ENCODE measurements at places on chromosomes 5 and 9.

GRCh38 chr5:31133488-31133887 is 60.0 kb upstream of the CDH6 start:
- DNase-seq, result no peak

DNA sequence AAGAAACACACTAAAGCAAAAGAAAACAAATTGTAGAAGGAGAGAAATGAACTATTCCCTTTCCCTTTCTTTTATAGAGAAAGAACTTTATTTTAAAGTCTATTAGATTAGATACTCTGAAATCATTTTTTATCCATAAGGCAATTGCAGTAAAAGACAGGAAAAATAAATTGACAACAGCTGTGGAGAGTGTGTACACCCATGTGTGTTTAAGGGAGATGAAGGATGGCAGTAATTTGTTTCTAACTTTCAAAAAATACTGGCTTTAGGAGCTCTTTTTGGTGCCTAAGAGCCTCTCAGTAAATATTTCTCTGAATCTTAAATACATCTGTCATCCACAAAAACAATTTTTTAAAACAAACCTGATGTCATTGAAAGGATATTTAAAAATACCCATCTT is 18.3 kb upstream of the ARL14EPL start:
- DNase-seq, result no peak

DNA sequence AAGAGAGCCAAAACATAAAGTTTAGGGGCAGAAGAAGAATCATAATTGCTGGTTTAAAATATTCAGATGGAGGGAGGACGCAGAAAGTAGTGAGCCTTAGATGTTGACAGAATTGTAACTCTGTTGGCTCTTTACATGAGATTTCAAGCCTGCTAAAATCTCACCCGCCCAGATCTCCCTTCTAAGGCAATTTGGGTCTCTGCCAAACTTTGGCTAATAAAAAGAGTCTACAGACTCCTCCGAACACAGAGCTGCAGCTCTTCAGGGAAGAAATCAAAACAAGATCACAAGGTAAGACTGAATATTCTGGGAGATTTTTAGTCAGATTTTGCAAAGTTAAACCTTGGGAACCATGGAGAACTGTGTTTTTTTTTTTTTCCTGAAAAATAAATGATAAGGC is at the start of gene IL33:
IL33 (plus strand) TSS at position 246 of the 400 bp plus-strand sequence. CDS start 25,888 bp downstream, outside the sequence.
- no peak for DNase-seq

GRCh38 chr5:66617226-66617861 is 21.2 kb downstream of the MAST4 start:
- no peak for DNase-seq

DNA sequence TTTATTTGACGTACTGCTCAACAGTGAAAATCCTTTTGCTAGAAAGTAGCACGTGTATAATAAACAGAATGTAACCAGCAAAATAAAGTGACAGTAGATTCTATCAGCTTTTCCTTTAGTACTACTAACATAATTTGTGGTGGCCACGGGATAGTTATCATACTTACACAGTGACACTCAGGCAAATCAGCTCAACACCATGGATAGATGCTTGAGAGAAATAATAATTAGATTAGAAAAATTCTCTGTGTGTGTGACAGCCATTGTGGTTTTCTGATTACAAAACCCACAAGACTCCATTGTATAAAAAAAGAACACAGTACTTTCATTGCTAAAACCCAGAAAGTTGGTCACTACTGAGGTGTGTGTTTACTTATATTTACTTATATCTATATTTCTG is 101.1 kb downstream of the MUSK start:
- peak; percentile 52 for DNase-seq

- DNase-seq, result no peak
These were observed 1.5 kb upstream of the PHF19 start for GRCh38 chr9:120878188-120879130.

DNA sequence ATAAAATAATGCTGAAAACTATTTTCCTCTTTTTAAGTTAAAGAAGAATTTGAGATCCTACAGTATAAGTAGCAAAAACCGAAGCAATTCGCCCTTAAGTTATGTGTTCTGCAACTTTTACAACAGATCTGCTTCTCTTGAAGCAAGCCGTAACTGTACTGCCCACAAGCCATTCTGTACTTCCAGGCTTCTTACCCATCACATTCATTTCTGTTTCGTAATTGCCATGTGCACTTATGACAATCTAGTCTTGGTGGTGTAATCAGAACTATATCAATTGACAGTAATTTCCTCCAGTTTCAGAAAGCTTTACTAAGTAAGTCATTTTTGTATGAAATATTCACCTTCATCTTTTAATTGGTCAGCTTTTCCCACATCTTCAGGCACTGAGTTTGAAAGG is 13.8 kb downstream of the SGTB start:
- no peak for DNase-seq

GRCh38 chr5:151213803-151214613 is 9.9 kb downstream of the CCDC69 start:
- no peak for DNase-seq

GRCh38 chr5:146703499-146703898 is 175.1 kb downstream of the PPP2R2B start:
- DNase-seq, result no peak

GRCh38 chr9:89923961-89924504 is 319.2 kb downstream of the GADD45G start:
- no peak for DNase-seq

DNA sequence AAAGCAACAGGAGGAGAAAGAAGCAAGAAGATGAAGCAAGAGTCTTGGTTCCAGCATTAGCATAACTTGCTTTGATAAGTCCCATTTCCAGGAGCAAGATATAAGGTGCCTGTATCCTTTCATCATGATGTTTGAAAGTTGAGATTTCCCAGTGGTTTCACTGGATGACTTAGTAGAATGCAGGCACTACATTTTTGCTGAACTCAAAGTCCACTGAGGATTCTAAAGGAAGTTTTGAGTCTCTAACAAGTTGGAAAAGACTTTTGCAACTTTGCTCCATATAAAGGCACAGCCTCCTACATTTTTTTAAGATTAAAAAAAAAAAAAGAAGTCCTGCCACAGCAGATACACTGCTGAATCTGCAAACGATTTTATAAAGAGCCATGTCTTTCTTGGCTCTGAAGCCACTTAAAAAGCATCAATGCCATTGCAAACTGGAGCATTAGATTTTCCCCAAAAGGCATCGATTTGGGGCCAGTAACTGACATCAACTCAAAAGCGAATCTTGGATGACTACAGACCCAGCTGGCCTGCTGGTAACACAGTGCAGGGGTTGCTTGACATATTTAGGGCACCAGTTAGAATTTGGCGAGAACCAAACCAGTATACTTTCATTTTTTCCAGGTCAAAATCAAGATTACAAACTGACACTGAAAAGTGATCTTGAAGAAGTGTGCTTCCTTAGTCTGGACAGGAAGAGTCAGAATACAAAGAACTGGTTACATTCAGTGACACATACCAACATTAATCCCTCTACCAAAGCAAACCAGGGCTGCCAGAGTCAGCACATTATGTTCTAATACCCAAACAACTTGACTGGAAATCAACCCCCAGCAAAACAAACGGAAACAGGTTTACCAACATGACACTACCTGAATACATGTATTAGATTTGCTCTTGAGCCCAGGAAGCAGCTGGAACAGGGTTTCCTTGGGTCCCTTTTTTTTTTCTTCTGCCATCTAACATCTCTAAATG is 39.1 kb upstream of the KCNV2 start:
- DNase-seq, result no peak

- DNase-seq, result no peak
These were observed 95.0 kb downstream of the PCSK5 start for GRCh38 chr9:75985515-75985914.

DNA sequence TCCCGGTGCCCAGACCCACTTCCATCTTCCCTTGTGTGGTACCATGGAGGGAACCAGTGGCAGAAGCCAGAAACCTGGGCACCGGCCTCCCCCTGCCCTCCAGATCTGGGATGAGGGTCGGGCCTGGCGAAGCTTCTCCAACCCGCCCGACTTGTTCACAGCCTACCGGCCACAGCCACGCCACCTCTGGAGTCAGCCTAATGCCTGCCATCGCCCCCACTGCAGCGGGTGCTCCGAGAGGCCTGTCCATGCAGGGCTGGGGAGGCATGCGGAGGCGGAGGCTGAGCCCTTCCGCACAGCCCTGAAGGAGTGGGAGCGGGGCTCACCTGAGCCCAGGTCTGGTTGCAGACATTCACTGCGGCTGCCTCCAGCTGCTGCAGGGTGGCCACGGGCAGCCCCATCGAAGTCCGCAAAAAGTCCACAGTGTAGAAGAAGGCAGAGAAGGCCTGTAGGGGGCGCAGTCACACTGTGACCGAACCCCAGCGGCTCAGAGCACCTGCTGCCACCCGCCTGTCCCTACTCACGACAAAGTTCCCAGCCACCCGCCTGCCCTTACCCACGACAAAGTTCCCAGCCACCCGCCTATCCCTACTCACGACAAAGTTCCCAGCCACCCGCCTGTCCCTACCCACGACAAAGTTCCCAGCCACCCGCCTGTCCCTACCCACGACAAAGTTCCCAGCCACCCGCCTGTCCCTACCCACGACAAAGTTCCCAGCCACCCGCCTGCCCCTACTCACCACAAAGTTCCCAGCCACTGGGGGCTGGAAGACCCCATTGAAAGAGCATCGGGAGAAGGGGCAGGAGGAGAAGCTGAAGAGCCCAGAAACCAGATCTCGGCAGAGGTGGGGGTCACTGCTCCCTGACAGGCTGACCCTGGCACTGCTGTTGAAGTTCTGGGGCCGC is 3.8 kb upstream of the NPDC1 start:
- no peak for DNase-seq

DNA sequence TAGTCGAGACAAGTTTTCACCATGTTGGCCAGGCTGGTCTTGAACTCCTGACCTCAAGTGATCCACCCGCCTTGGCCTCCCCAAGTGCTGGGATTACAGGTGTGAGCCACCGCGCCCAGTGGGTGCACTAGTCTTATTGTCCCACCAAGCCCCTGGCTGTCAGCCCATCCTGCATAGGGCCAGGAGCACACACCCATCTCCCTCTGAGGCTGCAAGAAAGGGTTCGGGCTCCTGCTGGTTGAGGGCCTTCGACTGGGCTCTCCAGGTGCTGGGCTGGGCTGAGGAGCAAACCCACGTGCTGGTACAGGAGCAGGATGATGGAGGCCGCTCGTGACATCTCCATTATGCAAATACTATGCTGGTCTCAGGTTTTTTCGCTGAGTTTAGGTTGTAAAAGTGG is 25.1 kb upstream of the RNF130 start:
- no peak for DNase-seq

GRCh38 chr9:2720179-2720654 is 2.9 kb downstream of the KCNV2 start:
- DNase-seq, result no peak

GRCh38 chr9:126240835-126241234 is 85.8 kb upstream of the MVB12B start:
- DNase-seq, result no peak

GRCh38 chr9:129881547-129882324 is 46.5 kb downstream of the USP20 start:
- no peak for DNase-seq

DNA sequence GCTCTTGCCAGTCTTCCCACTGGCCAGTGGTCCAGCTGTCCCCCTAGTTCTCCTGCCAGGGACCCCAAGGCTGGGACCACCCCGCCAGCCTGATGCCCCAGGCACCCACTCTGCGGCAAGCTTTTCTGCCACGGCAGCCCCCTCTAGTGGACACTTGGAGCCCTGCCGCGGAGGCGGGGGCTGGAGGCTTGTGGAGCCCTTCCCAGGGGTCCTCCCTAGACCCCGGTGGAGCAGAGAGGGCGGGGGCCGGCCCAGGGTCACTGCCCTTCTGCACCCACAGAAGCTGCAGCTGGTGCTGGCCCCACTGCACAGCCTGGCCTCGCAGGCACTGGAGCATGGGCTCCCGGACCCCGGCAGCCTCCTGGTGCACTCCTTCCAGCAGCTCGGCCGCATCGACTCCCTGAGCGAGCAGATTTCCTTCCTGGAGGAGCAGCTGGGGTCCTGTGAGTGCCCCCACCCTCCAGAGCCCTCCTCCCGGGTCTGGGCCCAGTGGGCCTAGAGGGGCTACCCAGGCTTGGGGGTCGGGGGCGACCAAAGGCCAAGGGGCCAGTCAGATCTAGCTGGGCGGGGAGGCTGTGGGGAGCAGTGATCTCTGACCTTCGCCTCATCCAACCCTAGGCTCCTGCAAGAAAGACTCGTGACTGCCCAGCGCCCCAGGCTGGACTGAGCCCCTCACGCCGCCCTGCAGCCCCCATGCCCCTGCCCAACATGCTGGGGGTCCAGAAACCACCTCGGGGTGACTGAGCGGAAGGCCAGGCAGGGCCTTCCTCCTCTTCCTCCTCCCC is 9.1 kb downstream of the EGFL7 start:
- DNase-seq, result no peak

DNA sequence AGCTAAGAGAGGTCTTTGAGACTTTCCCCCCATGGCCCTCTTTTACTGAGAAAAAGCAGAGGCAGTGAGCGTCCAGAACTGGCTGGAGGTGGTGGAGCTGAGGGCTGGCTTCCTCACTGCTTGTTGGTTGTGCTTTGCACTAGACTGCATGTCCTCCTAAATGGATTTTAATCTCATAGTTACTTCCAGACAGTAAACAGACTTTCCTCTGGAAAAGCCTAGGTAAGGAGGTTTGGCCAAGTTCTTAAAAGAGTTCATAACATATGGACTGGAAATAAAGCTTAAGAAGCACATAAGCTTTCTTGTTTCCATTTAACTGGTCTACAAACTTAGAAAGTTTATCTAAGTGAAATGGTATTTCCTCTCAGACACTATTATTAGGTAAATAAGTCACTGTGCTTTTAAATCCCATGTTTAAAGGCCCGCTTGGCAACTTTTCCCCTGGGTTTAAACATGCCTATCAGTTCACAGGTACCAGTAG is 2.0 kb downstream of the ASPN start:
- DNase-seq, result no peak

GRCh38 chr9:84811072-84811750 is 141.7 kb downstream of the NTRK2 start:
- DNase-seq, result no peak

GRCh38 chr5:143245929-143246561 is 157.4 kb downstream of the NR3C1 start:
- peak; percentile 68 for DNase-seq

DNA sequence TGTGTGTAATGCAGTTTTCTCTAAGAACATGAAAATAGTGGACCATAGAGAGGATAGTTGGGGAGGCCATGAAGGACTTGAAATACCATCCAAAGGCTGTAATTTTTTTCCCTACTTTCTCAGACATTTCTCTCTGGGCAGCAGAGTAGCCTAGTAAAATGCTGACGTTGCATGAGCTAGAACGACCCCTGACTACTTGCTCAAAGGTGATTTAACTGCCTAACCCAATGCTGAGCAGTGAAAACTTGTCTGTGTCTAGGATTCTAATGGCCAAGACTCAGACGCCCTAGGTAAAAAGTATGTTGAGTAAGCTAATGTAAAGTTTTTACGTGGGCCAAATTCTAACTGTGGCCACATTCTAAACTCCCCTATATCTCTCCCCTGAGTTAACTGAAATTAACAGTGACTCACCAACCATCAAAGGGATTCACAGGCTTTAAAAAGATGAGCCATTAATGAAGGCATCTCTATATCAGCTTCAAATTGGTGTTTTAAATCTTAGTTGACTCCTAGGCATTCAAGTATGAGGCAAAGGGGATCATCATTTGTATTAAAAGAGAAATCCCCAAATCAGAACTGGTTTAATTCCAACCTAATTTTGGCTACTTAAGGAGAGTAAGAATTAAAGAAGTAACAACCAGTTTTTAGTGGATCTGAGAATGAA is 121.0 kb upstream of the GAS1 start:
- DNase-seq, result no peak

- DNase-seq, result no peak
These were observed 943 bp downstream of the SFXN1 start for GRCh38 chr5:175479125-175479881.

- DNase-seq, result peak; percentile 67
These were observed at the start of gene CDC14B for GRCh38 chr9:96619491-96620180. Gene CDC14B (minus strand): TSS chr9:96619843. CDS start chr9:96619378, 465 bp downstream.

All from fibroblast of skin of left biceps (primary cell).